ENCODE measurements at places on chromosomes 3 and 15. TPM values are rescaled to one million over a fixed set of nuclear protein-coding genes. Genes with fewer than 3 reads are reported as not detected.

GRCh38 chr3:83765956-83766355, 1192.8 kb upstream of the CADM2 start:
- DNase-seq = no peak

DNA sequence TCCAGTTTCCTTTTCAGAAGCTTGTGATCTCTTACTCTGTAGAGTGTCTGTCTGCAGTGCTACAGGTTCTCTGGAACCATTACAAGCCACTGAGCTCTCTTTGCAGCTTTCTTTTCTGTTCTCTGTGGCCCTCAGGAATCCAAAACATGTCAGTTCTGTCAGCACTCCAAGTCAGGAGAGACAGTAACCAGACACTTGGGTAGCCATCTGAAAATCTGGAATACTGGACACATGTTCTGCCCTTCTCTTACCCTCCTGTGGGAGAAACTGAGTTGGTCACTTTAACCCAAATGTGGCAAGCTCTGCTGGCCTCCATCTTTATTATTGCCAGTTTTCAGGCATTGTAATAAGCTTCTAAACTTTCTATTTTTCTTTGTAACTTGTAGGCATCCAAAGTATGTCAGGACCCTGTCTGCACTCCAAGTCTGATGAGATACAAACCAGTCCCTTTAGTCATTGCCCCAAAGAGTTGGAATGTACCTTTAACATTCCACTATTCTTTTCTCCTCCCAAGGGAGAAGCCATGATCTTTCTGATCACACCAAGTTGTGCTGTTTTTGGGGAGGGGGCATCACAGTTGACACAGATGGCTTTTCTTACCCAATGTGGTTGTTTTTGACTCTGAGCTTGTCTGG, 183.7 kb downstream of the DPH6 start:
- no peak for DNase-seq

The MESP2 gene
- 0.24 TPM for polyA plus RNA-seq

- peak; percentile 79 for DNase-seq
Observed at GRCh38 chr15:70248116-70249025, 150.7 kb upstream of the TLE3 start.

The CMSS1 gene
- polyA plus RNA-seq = 26.4 TPM

- no peak for DNase-seq
Observed at GRCh38 chr3:55634345-55634744, 147.2 kb upstream of the WNT5A start.

The ALDH1A3 gene
- 5.4 TPM for polyA plus RNA-seq

- DNase-seq = no peak
Observed at GRCh38 chr3:110576960-110577359, 494.7 kb upstream of the NECTIN3 start.

DNA sequence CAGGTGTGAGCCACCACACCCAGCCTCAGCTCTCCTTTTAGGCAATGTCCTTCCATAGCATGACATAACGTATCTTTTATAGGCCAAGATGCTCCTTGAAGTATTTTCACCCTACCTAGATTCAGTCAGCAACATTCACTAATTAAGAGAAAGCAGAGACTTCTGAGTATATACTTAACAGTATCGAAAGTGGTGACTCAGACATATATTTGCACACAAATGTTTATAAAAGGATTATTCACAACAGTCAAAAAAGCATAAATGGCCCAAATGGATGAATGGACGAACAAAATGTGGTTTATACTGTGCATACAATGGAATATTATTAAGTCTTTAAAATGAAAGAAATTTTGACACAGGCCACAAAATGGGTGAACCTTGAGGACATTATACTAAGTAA, 108.6 kb downstream of the ZNF385D start:
- no peak for DNase-seq

DNA sequence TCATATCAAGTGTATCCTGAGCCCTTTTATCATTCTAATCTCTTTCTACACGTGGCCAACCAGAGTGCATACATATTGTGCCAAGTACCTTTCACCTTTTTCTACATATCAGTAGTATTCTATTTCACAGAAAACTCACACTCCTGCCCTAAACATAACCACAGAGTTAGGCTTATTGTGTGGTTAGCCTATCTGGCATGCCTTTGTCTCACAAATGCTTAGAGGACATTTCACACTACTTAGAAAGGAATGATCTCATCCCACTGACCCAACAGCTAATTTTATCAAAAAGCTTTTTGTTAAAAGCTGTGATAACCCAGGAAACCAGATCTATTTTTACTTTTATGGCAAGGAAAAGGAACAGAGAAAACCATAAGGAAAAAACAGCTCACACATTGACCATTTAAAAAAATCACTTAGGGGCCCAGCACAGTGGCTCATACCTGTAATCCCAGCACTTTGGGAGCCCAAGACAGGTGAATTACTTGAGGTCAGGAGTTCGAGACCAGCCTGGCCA, 17.8 kb upstream of the MAP4 start:
- no peak for DNase-seq

- no peak for DNase-seq
Observed at GRCh38 chr3:132838477-132838876, 116.3 kb upstream of the NPHP3 start.

DNA sequence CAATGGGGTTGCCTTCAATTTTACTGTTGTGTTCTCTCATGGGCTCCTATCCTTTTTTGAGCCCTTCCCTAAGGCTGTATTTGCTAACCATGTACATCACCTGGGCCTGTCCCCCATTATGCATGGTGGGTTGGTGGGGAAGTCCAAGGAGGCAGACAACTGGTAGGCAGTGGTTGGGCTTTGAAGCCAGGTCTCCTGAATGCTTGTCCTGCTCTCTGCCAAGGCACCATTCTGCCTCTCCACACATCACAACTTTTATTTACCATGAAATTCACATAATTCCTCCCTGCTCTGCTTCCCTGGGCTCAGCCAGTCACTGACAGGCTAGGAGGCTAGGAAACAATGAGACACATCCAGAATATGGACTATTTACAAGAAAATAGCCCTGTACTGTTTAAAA, 41.0 kb upstream of the COPB2 start:
- peak; percentile 31 for DNase-seq

DNA sequence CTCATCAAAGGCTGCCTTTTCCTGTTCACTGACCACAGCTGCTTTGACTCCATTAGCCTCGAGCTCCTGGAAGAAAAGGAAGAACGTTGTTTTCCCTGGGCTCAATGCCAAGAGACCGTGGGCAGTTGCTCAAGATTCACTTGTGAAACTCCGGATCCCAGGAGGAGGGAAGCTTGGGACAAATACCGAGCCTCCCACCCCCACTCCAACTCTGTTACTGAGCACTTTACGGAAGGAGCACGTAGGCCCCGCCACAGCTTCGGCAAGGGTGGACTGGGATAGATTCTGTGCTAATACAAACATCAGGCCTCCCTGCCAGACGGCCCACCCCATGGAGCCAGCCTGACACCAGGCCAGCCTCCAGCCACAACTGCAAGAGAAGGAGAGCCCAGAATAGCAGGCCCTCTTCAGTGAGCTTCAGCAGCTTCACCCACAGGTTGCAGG, 10.8 kb upstream of the FANCD2 start:
- peak; percentile 90 for DNase-seq

GRCh38 chr3:116873142-116873541, 163.6 kb downstream of the TUSC7 start:
- DNase-seq = no peak

The TGM4 gene
- not detected for polyA plus RNA-seq

DNA sequence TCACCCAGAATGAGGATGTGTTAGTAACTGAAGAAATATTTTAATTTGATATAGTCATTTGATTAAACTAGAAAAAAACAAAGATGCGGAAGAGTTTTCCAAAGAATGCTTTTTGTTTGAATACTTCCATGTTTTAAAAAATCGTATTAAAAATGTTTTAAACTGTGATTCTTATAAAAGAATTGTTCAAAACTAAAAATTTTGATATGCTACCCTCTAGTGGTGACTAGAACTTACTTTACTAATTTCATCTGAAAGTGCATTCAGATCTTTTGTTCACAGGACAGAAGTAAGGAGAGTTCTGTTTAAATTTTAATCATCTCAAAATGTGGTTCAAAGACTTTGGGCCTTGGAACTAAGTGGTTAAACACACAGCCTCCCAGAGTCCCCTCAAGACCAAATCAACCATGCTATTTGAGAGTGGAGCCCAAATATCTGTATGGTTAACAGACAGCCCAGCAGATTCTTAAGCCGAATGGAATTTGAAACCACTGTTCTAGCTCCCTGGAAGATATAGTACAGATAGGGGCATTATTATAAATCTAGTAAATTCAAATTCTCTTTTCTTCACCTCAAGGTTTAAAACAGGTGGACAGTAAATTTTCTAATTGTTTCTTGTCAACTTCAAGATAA, 45.2 kb upstream of the SYNPR start:
- no peak for DNase-seq

DNA sequence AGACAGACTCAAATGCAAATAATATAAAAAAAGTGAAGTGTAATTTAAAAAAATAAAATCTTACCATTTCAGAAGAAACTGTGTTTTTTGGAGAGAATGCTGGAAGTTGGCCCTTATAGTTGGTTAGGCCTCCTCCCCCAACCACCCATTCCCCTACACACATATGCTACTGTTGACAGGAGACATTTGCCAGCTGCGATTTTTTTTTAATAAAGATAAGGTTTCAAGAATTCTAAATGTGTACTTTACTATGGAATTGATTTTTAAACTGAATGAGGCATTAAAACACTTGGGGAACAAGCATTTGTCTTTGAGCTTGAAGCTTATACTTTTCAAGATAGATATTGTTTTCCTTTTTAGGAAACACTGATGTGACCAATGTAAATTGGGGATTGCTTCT, 4.4 kb upstream of the SSR3 start:
- DNase-seq = peak; percentile 31

- DNase-seq = no peak
Observed at GRCh38 chr15:68497206-68497910, 65.4 kb upstream of the ITGA11 start.

DNA sequence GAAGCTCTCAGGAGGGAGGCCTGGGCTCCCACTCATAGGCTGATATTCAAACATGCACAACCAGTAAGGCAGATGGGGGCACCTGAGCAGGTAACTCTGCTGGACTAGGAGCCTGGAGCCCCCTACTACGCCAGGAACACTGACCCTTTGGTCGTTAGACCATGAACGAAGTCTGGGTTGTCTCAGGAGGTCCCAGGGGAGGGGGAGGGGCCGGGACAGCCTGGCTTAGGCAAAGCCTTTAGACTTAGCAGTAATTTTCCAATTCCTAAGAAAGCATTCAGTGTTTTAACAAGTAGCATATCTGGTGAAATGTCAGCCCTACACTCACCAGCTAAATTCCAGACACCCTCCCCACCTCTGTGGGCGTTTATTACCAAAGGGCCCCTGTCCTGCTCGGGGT, 67.4 kb upstream of the ST8SIA2 start:
- DNase-seq = no peak

DNA sequence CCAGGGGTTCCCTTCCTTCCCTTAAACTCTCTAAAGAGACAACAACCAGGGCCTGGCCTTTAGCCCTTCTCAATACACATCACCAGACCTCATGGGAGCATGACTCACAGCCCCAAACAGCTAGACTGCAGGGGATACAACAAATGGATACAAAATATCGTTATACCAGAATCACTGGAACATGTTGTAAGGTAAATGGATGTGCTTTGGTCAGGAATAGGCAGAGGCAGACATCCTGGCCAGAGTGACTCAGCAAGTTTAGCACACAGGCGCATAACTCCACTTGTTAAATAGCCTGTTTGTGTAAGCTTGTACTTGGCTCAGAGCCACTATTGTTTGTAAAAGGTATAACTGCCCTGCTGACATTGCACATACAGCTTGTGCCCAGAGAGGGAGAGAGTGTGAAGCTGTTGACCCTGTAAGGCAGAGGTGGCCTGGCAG, 18.3 kb downstream of the TMED3 start:
- DNase-seq = no peak

DNA sequence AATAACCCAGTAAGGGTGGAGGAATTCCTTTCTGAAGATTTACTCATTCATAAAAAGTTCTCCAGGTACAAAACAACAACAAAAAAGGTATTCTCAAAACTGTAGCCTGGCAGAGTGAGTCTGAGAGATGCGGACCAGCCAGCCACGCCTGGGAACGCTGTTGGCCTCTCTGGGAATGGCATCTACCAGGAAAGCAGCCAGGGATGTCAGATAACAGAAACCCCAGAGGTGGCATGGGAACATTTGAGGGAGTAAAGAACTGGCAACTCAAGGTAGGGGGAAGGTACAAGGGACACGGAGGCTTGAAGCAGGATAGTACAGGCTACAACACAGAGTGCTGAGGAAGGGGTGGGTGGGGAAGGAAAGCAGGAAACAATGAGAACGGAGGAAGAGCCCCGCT, 7.1 kb upstream of the AP3S2 start:
- DNase-seq = no peak

- DNase-seq = no peak
Observed at GRCh38 chr15:91294795-91295194, 194.7 kb downstream of the SV2B start.

The ROPN1 gene
- polyA plus RNA-seq = not detected

The ARRDC4 gene
- 20.9 TPM for polyA plus RNA-seq

DNA sequence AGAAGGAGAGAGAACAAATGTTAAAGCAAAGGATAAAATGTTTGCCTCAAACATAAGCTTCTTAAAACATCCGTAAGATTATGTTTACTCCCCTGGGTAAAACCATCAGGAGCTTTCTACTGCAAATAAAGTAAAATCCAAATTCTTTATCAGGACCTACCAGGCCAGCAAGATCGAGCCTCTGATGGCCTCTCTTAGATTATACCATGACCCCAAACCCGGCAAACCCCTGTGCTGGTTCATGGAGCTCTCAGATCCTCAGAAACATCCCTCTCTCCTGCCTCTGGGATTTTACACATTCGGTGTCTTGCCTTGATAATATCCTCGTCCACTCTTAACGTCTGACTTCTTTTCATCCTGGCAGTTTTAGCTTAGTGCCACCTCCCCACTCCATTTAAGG, 7.5 kb upstream of the TARS3 start:
- no peak for DNase-seq

- DNase-seq = no peak
Observed at GRCh38 chr3:134018850-134019249, 10.9 kb downstream of the SLCO2A1 start.

The FETUB gene
- polyA plus RNA-seq = not detected

GRCh38 chr15:93088200-93088980, 621 bp downstream of the RGMA start:
- peak; percentile 46 for DNase-seq

DNA sequence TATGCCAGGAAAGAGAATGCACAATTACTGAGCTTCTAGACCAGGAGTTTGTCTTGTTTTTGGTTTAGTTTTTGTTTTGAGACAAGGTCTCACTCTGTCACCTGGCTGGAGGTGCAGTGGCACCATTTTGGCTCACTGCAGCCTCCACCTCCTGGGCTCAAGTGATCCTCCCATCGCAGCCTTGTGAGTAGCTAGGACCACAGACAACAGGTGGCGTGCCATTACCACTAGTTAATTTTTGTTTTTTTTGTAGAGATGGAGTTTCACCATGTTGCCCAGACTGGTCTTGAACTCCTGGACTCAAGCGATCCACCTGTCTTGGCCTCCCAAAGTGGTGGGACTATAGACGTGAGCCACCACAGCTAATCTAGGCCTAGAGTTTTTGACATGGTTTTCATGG, 104.4 kb upstream of the CCDC54 start:
- DNase-seq = no peak

- no peak for DNase-seq
Observed at GRCh38 chr3:196965804-196966173, 2.8 kb downstream of the PIGZ start.

GRCh38 chr3:184465883-184466412, 86.1 kb downstream of the CHRD start:
- DNase-seq = no peak

The SCG3 gene
- polyA plus RNA-seq = 0.11 TPM

The EPHB3 gene
- polyA plus RNA-seq = 3.8 TPM

The NMB gene
- polyA plus RNA-seq = 19.7 TPM

- no peak for DNase-seq
Observed at GRCh38 chr3:14143271-14144225, 18.7 kb downstream of the TMEM43 start.
